ENCODE measurements at places on chromosomes 4 and X. TPM values are rescaled to one million over a fixed set of nuclear protein-coding genes. Genes with fewer than 3 reads are reported as not detected.

Gene SMIM10
- 1.3 TPM for total RNA-seq

Gene NUDT10
- total RNA-seq, result not detected

Gene WDFY3
- 113 TPM for total RNA-seq

Gene PABPC5
- 0.44 TPM for total RNA-seq

- no peaks in the 10 kb centered on the region for H3K27me3 ChIP-seq
- H3K27ac ChIP-seq, result no peak overlapping the region
- DNase-seq, result no peak
- no peak overlapping the region for H3K4me3 ChIP-seq
- H3K36me3 ChIP-seq, result no peaks in the 10 kb centered on the region
- peaks cover 7% of the 10 kb centered on the region for H3K4me1 ChIP-seq
Measured at GRCh38 chrX:71182871-71183270, 38.2 kb downstream of the NLGN3 start.
